ENCODE measurements at places on chromosomes 3 and 15.
A peak's percentile ranks its signal among the peaks of the same experiment; 100 is the strongest.

DNA sequence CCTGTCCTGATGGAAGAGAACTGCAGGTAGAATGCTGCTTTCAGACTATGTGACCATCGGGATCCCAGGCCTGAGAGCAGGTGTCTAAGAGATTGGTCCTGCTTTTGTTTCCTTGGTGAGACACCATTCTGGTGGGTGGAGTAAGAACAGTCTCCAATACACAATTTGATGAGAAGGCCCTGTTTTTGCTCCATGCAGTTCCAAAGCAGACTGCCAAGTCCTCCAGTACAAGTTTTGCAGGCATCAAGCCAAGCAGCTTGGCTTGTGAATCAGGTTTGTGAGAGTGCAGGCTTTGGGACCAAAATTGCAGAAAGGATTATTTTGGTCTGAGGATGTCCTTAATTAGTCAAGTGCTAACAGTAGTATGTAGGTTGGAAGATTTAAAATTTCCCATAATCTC, 381.6 kb downstream of the FOXP1 start:
- peak; percentile 22 for DNase-seq

GRCh38 chr3:154517404-154517803, 87.4 kb upstream of the GPR149 start:
- DNase-seq, result no peak

DNA sequence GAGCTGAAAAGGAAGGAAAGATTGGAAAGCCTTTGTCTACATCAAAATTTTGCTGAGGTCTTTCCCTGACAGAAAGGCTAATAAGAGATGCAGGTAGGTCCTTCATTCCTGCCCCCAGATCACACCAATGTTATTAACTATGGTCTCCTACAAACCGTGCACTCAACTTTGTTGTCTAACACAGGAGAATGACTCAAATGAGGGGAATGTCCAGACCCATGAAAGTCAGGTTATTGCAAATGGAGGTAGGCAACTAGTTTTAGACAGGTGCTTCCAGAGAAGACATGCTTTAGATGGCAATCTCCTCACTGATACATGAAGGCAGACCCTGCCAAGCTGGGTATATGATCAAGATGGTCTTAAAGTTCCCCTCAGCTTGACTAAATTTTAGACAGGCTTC, 51.0 kb downstream of the NFKBIZ start:
- no peak for DNase-seq

GRCh38 chr3:59608356-59608755, 558.5 kb upstream of the CFAP20DC start:
- no peak for DNase-seq
